ENCODE measurements at places on chromosomes 2 and 18. TPM values are rescaled to one million over a fixed set of nuclear protein-coding genes. Genes with fewer than 3 reads are reported as not detected.

GRCh38 chr2:150917961-150918713, 343.5 kb downstream of the RBM43 start:
- DNase-seq = no peak

GRCh38 chr18:58348517-58348916, 280.4 kb downstream of the ALPK2 start:
- no peak for DNase-seq

GRCh38 chr2:217325251-217325650, 465.4 kb upstream of the TNP1 start:
- no peak for DNase-seq

DNA sequence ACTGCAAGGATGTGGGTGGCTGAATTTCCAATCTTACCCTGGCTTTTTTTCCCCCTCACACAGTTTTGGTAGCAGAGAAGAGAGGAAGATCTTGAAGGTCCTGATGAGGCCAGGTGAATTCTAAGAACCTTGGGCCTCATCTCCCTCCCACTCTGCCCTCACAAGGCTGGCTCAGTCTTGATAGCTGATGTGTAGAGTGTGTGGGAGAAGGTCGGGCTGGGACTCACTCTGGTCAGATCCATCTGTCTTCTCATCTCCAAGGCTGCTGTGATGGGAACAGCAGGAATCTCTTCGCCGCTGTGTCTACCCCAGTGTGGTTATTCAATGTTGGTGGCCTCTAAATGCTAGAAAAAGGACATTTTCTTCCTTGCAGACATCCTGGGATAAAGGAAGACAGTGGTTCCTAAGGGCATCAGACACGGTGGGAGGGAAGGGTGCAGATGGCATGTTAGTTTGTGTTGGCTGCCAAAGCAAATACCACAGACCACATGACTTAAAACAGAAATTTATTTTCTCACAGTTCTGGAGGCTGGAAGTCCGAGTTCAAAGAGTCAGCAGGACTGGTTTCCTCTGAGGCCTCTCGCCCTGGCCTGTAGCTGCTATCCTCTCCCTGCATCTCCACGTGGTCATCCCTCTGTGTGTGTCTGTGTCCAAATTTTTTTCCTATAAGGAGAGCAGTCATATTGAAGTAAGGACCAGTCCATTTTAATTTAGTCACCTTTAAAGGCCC, 37.6 kb upstream of the MGAT4A start:
- DNase-seq = no peak

DNA sequence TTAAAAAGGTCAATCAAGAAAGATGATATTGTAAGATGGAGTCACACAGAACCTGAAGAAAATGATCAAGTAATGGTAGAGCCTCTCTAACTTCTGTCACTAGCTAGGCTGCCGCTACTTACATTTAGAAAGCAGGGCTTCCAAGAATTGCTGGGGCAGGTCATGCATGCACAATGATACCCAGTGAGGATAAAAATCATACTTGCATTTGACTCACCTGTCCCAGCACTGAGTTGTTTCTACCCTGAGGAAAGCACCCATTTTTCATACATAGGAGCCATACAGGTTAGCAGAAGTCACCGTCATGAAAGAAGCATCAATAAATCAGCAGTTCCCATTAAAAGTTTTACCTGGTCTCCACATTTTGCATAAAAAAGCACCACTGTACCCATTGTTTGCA, 662.3 kb upstream of the FANCL start:
- DNase-seq = no peak

- no peak for DNase-seq
These were observed 67.9 kb downstream of the BIRC6 start for GRCh38 chr2:32424739-32425138.

DNA sequence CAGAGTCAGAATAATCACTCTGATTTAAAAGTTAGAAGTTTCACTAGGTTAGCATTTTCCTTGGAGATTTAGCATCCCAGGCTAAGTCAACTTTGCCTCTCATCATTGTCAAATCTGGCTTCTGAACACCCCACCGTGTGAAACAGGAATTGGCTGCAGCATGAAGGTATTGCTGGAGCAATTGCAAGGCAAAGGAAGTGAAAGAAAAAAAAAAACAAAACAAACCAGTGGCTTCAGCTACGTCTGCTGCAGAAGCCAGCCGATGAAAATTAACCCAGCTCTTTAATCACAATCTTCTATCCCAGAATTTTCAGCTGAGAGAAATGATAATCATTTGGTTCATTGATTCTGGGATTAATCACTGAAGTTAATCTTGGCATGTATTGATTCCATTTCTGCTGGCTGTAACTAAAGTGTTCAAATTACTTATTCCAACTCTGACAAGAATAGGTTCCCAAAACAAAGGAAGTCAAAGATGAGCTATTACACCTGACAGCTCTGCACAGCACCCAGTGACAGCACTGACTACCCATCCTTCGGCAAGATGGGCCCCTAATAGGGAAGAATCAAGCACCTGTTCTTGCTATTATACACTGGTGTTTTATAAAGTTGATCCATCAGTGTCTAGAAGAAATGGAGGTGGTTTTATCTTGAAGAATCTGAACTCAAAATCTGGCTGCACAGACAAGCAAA, 42.7 kb upstream of the REG3G start:
- DNase-seq = no peak

GRCh38 chr2:150162241-150162942, 325.1 kb downstream of the RND3 start:
- no peak for DNase-seq

The EFR3B gene
- total RNA-seq = 0.30 TPM

The MSTN gene
- total RNA-seq = not detected
